ENCODE measurements at places on chromosomes 16 and 17. TPM values are rescaled to one million over a fixed set of nuclear protein-coding genes. Genes with fewer than 3 reads are reported as not detected.

DNA sequence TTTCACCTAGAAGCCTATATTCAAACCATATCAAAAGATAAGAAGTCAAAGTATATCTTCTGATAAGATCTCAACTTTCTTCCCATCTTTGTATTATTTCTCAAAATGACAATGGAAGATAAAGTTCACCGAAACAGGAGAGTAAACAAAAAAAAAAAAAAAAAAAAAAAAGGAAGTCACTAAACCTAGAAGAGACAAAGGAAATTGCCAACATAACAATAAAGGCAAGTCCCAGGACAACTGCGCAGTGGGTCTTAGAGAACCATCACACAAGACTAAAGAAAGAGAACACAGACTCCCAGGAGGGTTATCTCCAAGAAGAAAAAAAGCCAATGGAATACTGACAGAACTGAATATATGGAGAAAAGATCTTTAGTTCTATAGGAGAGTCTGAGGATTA, 65.7 kb downstream of the SMURF2 start:
- H3K27ac ChIP-seq: no peak overlapping the region
- no peak for DNase-seq
- no peaks in the 10 kb centered on the region for H3K27me3 ChIP-seq

DNA sequence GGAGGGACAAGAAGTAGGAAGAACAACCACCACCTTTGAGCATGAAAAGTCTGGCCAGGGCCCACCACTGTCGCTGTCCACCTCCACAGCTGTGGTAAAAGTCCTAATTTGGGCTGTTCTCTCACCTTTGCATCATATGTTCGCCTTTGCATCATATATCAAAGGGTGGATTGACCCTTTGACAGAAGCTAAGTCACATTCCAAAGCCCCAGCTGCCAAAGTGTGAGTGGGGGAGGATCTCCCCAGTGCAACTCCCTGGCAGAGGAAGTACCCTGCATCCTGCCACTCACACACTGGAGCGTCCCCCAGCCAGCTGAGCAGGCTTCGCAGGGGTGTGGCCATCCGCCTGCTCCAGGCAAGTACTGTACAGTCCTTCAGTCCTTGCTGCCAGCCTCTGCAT, 12.7 kb upstream of the SPECC1 start:
- H3K27me3 ChIP-seq: peaks cover 4% of the 10 kb centered on the region
- H3K4me1 ChIP-seq: peaks cover 8% of the 10 kb centered on the region
- DNase-seq: no peak
- H3K36me3 ChIP-seq: no peaks in the 10 kb centered on the region
- no peak overlapping the region for H3K27ac ChIP-seq

DNA sequence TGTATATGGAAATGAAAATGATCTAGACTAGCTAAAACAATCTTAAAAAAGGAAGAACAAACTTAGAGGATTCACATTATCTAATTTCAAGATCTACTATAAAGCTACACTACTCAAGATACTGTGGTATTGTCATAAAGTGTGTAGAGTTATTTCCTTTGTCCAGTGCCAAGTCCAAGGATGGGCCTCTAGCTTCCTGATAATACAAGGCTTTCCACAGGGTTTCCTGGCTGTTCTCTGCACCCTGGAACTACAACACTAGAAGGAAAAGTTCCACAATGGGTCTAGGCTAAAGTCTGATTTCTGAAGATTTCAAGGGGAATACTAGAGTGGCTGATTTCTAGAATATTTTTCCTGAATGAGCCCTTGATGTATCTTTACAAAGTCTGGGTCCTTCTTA, 34.2 kb downstream of the TBC1D3B start:
- H3K27me3 ChIP-seq: peaks cover 6% of the 10 kb centered on the region
- H3K27ac ChIP-seq: no peak overlapping the region
- no peak for DNase-seq
- peaks cover 8% of the 10 kb centered on the region for H3K4me1 ChIP-seq
- H3K4me3 ChIP-seq: no peak overlapping the region
- H3K36me3 ChIP-seq: no peaks in the 10 kb centered on the region

GRCh38 chr16:7177875-7178274, 154.8 kb upstream of the RBFOX1 start:
- H3K27ac ChIP-seq: no peak overlapping the region
- H3K4me1 ChIP-seq: no peaks in the 10 kb centered on the region
- no peaks in the 10 kb centered on the region for H3K36me3 ChIP-seq

GRCh38 chr16:11431915-11432465, 86.7 kb downstream of the RMI2 start:
- peaks cover 3% of the 10 kb centered on the region for H3K27me3 ChIP-seq
- no peak overlapping the region for H3K4me3 ChIP-seq
- H3K4me1 ChIP-seq: no peaks in the 10 kb centered on the region
- DNase-seq: no peak
- no peaks in the 10 kb centered on the region for H3K36me3 ChIP-seq
- no peak overlapping the region for H3K27ac ChIP-seq

GRCh38 chr17:63950940-63951907, 19.1 kb upstream of the CD79B start:
- H3K4me3 ChIP-seq: no peak overlapping the region
- H3K27me3 ChIP-seq: peaks cover 6% of the 10 kb centered on the region
- H3K4me1 ChIP-seq: peaks cover 29% of the 10 kb centered on the region
- H3K36me3 ChIP-seq: no peaks in the 10 kb centered on the region

- H3K4me3 ChIP-seq: no peak overlapping the region
- H3K36me3 ChIP-seq: peaks cover 3% of the 10 kb centered on the region
- no peak for DNase-seq
- H3K27ac ChIP-seq: no peak overlapping the region
- peaks cover 49% of the 10 kb centered on the region for H3K4me1 ChIP-seq
Observed at GRCh38 chr16:89842471-89843408, 14.5 kb downstream of the SPIRE2 start.

GRCh38 chr16:4325253-4325758, 9.4 kb downstream of the GLIS2 start:
- no peak for DNase-seq
- no peaks in the 10 kb centered on the region for H3K36me3 ChIP-seq
- no peak overlapping the region for H3K4me3 ChIP-seq
- no peaks in the 10 kb centered on the region for H3K27me3 ChIP-seq

GRCh38 chr17:82354804-82355308, 4.2 kb upstream of the TEX19 start:
- H3K4me3 ChIP-seq: no peak overlapping the region
- peaks cover 11% of the 10 kb centered on the region for H3K4me1 ChIP-seq
- DNase-seq: no peak
- H3K27me3 ChIP-seq: peaks cover 13% of the 10 kb centered on the region
- peaks cover 3% of the 10 kb centered on the region for H3K36me3 ChIP-seq

The OR1A1 gene
- total RNA-seq: not detected

Measured in activated CD8-positive, alpha-beta T cell treated with anti-CD3 and anti-CD28 coated beads, Interleukin-2, amount 10 ng/mL, durations not matched to agents 7 days and 5 days (primary cell).